IMR-90 (cell line): ENCODE measurements at places on chromosomes 2 and 18. TPM values are rescaled to one million over a fixed set of nuclear protein-coding genes. Genes with fewer than 3 reads are reported as not detected.

DNA sequence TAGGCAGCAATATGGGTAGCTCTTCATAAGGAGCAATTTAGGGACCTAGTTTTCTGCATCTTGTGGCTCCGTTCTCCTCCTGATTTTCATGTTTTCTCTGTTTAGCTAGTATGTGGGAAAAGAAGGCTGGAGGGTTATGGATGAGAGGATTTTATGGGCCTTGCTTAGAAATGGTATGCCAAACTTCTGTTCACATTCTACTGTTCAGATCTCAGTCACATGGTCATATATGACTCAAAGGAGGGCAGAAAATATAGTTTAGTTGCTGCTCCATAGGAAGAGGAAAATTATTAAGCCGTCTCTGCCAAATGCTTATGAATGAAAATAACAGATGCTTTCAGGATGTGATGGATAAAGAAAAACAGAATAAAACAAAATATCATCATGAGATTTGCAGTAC is 361.8 kb upstream of the CWC22 start:
- DNase-seq: no peak

- no peak for DNase-seq
Observed at GRCh38 chr2:143588746-143589145, 459.5 kb downstream of the ARHGAP15 start.

DNA sequence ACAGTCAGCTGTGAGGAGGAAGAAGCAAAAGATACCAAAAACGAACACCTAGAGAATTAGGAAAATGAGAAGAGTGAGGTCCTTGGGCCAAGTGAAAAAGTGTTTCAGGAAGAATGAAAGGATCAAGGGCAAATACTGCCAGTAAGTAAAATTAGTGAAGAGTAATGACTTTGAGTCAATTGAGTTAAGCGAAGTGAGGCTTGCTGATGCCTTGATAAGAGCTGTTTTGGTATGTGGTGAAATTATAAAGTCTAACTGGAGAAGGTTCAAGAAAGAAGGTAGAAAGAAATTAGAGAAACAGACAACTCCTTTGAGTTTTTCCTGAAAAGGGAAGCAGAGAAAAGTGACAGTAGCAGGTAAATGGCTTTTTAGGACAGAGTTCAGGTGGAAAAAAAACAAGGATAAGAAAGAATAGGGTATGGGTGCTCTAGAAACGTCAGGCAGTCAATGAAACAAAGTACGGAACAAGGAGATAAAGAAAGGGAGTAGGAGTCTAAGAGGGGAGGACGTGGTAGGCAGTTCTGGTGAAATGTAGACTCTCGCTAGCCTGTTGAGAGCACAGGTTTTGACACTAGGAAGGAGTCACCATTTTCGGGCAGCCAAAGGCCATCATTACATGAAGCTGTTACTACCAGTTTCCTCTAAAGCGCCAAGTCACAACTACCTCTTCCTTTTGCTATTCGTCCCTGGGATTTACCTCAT is 42.9 kb downstream of the SMC6 start:
- no peak for DNase-seq

DNA sequence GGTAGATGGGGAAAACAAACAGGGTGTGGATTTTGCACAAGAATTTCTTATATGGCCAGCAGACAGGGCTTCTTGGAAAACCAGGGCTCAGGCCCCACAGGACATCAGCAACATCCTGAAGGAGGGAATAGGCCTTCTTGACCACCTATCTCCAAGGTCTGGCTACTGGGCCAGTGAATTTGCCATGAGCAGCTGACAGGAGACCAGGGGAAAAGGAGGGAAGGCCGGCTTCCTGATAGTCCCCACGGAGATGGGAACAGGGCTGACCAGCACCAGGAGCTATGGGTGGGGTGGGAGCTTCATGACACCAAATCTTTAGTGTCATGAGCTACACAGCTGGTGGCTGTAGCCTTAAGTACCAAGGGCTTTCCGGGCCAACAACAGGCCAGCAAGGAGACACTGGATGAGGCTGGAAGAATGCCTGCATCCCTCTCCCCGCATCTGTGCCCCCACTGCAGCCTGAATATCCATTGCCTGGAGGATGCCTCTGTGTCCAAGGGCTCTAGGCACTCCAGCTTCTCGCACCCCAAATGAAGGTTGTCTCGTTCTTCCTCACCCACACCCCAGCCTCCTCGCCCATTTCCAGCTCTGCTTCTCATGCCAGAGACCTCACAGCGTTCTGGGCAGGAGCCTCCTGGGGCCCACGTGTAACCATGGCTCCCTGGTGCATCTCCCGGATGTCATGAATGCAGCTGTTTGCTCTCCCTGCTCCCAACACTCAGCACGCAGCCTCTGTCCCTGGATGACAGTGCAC is 74.8 kb downstream of the EMX1 start:
- DNase-seq: no peak

- DNase-seq: no peak
Observed at GRCh38 chr18:13616525-13617035, 109.8 kb downstream of the FAM210A start.

- peak; percentile 68 for DNase-seq
Observed at GRCh38 chr2:217071416-217071815, 211.6 kb upstream of the TNP1 start.

DNA sequence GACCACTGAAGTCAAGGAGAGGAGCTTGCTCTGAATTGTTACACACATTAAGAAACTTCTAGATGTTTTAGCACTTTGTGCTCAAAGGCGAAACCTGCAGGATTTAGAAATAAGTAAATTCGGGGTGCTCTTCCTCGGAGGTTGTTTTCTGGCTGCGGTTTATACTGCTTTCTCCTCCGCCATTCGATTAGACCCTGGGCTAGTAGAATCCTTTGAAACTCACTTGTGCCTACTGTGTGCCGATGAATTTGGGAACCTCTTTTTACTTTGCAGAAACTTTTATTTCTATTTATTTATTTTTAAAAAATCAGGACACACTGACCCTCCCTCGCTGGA is 3.5 kb downstream of the MEIS1 start:
- no peak for DNase-seq

DNA sequence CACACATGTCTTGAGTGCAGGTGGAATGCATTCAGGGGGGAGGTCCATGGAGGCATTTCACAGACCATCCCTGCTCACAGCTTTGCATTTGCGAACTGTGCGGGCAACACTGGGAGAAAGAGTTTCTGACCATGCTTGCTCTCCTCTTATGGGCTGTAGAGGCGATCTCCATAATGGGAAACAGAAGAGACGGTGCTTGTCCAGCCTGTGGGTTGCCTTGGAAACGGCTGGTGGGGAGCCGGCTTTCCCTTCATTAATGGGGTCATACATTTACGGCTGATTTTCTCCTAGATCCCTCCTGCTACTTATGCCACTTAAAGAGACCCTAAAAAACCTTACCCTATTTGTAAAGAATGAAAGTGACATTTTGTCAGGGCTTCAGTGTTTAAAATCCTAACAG is 147.4 kb downstream of the SOX11 start:
- no peak for DNase-seq

DNA sequence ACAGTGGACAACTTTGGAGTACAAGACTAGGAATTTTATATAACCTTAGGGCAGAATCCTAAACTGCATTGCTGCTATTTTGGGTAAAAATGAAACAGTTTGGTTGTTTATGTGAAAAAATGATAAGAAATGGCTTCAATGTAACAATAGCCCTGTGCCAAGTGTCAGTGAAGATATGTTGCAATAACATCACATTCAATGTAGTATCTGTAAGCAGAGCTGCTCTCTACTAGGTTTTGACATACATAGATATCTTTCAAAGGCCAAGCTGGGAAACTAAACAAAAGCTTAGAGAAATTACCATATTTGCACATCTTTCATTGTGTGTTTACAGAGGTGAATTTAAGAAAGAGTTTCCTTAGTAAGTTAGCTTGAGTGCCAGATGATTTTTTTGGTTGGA is 135.0 kb upstream of the DOK6 start:
- DNase-seq: peak; percentile 0

GRCh38 chr2:176774766-176775451 is 437.7 kb upstream of the HNRNPA3 start:
- DNase-seq: no peak

GRCh38 chr2:150681120-150681804 is 193.8 kb upstream of the RND3 start:
- peak; percentile 97 for DNase-seq

REG3G gene
- not detected in 2 replicates for polyA plus RNA-seq

C1QL2 gene
- not detected in 2 replicates for polyA plus RNA-seq

PKDCC gene
- polyA plus RNA-seq: 67.4 and 95.7 TPM in 2 replicates

TSGA10 gene
- 0.22 and 0.32 TPM in 2 replicates for polyA plus RNA-seq

SLC4A3 gene
- polyA plus RNA-seq: 6.1 and 6.9 TPM in 2 replicates

ATAD2B gene
- 0.99 and 1.5 TPM in 2 replicates for polyA plus RNA-seq

DES gene
- 4.0 and 4.9 TPM in 2 replicates for polyA plus RNA-seq

TCF23 gene
- not detected in 2 replicates for polyA plus RNA-seq
